ENCODE measurements at places on chromosomes 1 and 21.

DNA sequence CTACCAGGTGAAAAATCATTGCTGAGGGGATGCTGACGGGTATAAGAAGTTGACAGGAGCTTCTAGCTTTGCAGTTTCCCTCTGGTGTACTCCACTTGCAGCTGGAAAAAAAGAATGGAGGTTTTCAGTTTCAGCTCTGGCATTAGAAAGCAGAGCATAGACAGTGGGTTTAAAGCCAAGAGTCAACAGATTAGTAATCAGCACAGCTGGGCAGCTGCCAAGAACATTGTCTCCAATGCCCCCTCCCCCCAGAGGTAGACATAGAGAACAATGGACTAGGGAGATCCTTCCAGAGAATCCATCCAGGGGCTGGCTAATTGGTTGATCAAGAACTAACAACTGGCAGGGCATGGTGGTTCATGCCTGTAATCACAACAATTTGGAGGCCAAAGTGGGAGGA, 10.1 kb upstream of the ZBTB8B start:
- DNase-seq = peak; percentile 88

- DNase-seq = no peak
These were observed 189.4 kb downstream of the PBX1 start for GRCh38 chr1:164748253-164748899.

GRCh38 chr1:6075748-6076147, 30.1 kb downstream of the KCNAB2 start:
- no peak for DNase-seq

GRCh38 chr1:217067642-217068041, 344.4 kb upstream of the ESRRG start:
- no peak for DNase-seq

GRCh38 chr1:19430121-19431068, 54.9 kb downstream of the CAPZB start:
- no peak for DNase-seq

DNA sequence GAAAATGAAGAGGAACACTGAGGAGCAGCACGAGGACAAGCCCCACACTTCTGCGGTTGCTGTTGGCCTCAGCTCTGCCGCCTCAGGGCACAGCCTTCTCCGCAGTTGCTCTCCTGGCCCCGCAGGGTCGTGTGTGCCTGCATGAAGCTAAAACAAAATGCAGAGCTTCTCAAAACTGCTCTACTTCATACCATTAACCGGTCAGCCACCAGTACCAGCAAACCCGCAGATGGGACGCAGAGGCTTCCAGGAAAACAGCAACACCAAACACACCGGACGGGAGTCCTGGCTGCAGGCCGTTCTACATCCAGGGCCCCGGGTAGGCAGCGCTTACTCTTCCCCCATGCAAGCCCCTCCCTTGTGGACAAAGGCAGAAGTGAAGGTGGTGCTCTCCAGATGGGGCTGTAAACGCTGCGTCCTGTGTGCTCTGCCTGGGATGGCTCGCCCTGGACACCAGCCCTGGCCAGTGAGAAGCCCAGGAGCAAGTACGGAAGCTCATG, 7.1 kb upstream of the C1orf159 start:
- DNase-seq = no peak

- DNase-seq = no peak
These were observed 188.0 kb downstream of the RERE start for GRCh38 chr1:8629241-8630091.

DNA sequence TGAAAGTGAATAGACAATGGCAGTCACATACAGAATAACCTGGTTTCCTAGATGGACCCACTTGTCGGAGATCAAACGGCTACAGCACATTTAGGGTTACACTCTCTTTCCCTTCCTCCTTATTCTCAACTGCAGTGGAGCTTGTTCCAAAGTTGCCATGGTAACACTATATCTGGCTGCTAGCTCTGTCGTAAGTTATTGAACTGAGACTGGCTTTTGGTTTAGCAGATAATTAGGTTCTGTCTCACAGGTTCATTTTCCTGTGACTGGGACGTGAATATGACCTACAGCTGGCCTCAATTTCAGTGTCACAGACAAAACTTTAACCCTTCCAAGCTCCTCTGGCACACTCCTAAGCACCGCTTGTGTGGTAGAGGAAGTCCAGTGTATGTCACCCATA, 875.8 kb downstream of the USP25 start:
- DNase-seq = no peak

DNA sequence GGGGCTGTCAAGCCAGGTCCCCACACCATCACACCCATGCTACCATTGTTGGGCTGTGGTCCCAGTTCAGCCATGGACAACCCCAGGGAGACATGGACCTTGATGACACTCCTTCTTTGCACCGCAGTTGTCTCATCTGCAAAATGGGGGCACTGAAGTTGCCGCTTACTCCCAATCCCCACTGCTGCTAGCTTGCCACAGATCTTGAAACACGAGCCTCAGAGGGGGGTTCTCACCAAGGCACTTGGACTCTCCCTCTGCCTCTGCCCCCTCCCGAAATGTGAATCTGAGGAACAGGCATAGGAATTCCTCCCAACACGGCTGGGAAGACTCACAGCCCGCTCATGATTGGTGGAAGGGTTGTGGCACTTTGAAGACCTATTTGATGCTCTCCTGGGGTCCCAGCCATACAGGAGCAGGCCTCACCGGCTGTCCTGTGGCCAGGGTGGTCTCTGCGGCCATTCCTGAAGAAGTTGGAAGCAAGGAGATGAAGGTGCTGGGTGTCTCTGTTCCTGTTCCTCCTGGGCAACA, 31.1 kb downstream of the RUNX3 start:
- no peak for DNase-seq

DNA sequence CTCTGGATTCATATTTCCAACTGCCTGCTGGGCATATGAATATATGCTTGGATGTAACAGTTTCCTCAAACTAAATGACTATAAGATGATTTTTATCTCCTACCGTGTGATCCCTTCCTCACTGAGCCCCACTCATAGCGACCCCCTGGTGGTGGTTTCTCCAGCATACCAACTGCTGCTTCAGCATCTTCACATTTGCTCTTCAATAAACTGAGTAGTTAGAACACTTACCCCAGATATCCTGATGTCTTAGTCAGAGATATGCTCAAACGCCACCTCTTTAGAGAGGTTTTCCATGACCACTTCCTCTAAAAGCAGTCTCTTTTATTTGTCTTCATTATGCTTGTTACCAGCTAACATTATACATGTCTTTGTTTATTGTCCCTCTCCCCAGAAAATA, 10.2 kb upstream of the HNRNPR start:
- DNase-seq = no peak

DNA sequence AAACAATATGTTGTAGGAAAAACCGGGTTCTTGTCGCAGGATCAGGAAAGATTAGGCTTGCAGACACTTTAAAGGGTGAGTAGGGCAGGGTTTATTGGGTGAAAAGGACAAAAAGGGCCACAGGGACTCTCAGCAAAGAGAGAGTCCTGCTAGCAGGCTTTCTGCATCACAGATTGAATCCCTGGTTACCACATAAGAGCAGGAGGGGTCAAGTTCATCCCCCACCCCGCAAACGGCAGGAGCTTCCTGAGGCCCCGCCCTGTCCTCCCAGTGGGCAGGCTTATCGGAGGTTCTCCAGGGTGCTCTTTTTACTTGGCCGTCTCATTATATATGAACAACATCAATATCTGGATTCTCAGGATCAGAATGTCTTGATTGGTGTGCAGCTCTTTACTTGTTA, 47.7 kb downstream of the SYCP1 start:
- no peak for DNase-seq

GRCh38 chr1:32112806-32113375, 5.0 kb downstream of the KPNA6 start:
- no peak for DNase-seq

- no peak for DNase-seq
These were observed 738 bp downstream of the INTS7 start for GRCh38 chr1:212034516-212035122.

- DNase-seq = no peak
These were observed at the start of gene TMEM52 for GRCh38 chr1:1918901-1919303. TMEM52 (minus strand) TSS chr1:1919279; CDS start chr1:1919265, 14 bp downstream.

DNA sequence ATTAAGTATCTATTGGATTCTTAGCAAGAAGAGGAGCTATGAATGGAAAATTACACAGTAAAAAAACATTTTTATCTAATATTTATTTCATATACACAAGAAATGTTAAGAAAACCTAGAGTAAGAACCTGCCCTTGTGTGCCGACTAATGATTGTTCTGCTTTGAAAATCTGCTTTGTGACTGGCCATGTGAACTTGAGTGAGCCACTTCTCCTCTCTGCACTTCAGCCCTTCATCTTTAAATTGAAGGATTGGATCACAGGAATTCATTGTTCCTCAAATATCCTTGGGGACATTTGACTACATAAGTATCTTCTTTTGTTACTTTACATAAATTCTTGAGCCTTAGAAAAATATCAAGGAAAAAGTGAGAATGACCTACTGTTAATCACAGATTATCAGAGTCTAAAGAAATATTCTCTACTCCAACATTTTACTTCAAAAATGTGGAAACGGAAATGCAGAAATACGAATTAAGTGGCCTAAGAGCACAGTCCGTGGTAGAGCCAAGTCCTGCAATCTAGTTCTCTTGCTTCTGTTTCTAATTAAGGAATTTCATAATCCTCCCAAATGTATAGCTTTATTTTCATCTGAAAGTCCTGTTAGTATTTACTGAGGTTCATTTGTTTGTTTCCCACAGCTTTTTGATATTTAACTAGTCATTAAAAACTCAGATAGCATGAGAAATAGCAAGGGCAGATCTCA, 46.3 kb upstream of the SAMSN1 start:
- no peak for DNase-seq

DNA sequence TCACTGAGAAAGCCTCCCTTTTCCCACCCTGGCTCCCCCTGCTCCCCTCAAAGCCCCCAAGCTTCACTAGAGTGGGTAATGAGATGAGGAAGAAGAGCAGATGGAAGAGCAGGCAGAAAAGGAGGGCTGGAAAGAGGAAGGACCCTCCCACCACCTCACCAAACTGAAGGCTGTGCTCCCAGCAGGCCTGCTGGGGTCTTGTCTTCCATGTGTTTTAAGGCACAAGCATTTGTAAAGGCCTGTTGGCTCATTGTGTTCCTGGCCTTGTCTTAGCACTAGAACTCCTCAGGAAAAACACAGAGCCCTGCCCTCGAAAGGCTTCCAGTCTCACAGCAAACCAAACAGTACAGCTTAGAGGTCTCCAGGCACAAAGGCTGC, 51.5 kb downstream of the TOMM20 start:
- DNase-seq = no peak

GRCh38 chr1:239816081-239816782, 275.5 kb upstream of the FMN2 start:
- DNase-seq = no peak

DNA sequence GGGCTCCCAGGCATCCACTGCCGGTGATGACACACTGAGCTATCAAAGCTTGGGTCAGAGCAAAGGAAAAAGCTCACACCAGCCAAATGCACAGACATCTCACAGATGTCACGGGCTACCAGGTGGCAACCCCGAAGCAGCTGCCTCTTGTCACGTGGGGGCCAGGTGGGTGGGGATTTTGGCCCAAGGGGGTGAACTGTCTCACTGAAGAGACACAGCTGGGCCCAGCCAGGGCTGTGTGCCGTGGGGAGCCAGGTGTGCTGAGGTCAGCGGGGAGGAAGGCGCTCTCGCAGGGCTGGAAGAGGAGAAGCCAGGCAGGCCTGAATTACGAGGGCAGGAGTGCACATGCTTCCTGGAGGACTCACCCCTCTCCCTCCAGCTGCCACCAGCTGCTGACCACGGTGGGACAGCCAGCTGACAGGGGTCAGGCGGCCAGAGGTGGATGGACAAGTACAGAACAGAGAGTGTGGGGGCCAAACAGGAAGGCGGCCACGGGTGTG, 32.4 kb downstream of the KCNN3 start:
- DNase-seq = no peak

DNA sequence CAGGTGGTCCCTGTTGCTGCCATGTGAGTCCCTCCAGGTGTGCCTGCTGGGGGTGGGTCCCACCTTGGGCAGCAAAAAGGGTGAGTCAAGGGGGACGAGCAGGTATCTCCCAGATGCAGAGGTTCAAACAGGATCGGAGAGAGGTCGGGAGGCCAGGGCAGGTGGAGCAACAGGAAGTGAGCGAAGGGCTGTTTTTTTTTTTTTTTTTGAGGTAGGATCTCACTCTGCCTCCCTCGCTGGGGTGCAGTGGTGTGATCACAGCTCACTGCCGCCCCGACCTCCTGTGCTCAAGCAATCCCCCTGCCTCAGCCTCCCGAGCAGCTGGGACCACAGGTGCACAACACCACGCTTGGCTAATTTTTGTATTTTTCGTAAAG, 39.4 kb downstream of the SLC2A7 start:
- no peak for DNase-seq

DNA sequence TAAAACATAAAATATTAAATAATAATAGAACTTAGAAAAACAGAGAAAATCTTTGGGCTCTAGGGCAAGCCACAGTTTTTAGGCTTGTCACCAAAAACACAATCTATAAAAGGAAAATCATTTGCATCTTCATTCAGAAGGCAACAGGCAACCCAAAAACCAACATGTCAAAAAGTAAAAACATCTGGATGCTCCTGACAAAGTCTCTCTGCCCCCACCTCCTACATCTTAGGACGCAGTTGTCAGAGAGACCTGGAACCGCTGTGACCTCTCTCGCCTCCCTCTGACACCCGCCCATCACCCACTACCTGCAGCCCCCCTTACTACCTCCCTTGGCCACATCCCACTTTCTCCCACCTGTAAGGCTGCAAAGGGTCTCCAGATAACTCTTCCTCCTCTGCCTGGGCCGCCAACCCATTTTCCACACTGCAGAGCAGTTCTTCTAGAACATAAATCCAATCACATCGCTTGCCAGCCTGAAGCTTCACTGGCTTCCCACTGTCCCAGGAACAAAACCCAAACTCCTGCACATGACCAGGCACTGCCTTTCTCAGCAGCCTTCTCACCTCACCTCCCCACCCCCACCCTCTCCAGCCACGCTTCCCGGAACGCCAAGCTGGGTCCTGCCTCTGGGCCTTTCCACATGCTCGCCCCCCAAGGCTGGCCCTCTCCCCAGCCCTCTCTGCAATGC, 14.7 kb downstream of the PRDM15 start:
- no peak for DNase-seq

GRCh38 chr1:192787914-192788585, 20.8 kb upstream of the RGS2 start:
- no peak for DNase-seq

DNA sequence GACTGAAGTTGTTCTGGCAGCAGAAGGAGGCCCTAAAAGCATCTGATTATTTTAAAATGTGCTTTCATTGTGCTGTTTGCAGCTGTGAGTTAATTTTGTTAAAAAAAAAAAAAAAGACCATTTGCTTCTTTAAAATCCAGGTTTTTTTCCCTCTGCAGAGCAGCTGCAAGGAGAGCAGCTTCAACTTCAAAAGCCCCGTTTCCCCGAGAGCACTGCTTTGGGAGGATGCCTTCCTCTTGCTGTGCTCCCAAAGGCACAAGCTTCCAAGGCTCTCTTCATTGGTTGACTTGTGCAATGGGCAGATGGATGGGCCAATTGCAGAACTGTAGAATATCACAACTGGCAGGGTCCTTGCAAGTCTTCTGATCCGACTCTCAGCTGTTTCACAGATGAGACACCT, 459.2 kb upstream of the PKN2 start:
- no peak for DNase-seq
